ENCODE measurements at places on chromosomes 3 and 15. TPM values are rescaled to one million over a fixed set of nuclear protein-coding genes. Genes with fewer than 3 reads are reported as not detected.

GRCh38 chr3:116579840-116580239 is 129.7 kb upstream of the TUSC7 start:
- no peak for DNase-seq
- H3K36me3 ChIP-seq: no peaks in the 10 kb centered on the region
- no peak overlapping the region for H3K27ac ChIP-seq
- no peaks in the 10 kb centered on the region for H3K27me3 ChIP-seq
- no peaks in the 10 kb centered on the region for H3K4me1 ChIP-seq

GRCh38 chr15:69896606-69897005 is 201.1 kb downstream of the TLE3 start:
- H3K4me3 ChIP-seq: no peak overlapping the region
- H3K36me3 ChIP-seq: no peaks in the 10 kb centered on the region

- peaks cover 14% of the 10 kb centered on the region for H3K4me1 ChIP-seq
- peak; percentile 20 for DNase-seq
- no peaks in the 10 kb centered on the region for H3K27me3 ChIP-seq
- no peak overlapping the region for H3K4me3 ChIP-seq
- H3K36me3 ChIP-seq: no peaks in the 10 kb centered on the region
Measured at GRCh38 chr3:24490151-24490550, 4.5 kb downstream of the THRB start.

GRCh38 chr3:108001457-108001856 is 89.4 kb downstream of the CD47 start:
- peaks cover 10% of the 10 kb centered on the region for H3K4me1 ChIP-seq
- no peak overlapping the region for H3K27ac ChIP-seq
- no peak overlapping the region for H3K4me3 ChIP-seq
- H3K36me3 ChIP-seq: no peaks in the 10 kb centered on the region
- no peak for DNase-seq
- no peaks in the 10 kb centered on the region for H3K27me3 ChIP-seq

- no peak overlapping the region for H3K27ac ChIP-seq
- peaks cover 4% of the 10 kb centered on the region for H3K4me1 ChIP-seq
- no peaks in the 10 kb centered on the region for H3K27me3 ChIP-seq
- H3K36me3 ChIP-seq: no peaks in the 10 kb centered on the region
Measured at GRCh38 chr3:5035692-5036391, 56.6 kb downstream of the BHLHE40 start.

GRCh38 chr3:188801393-188801792 is 370.4 kb upstream of the TPRG1 start:
- no peak for DNase-seq
- no peaks in the 10 kb centered on the region for H3K4me1 ChIP-seq
- H3K27ac ChIP-seq: no peak overlapping the region
- H3K27me3 ChIP-seq: no peaks in the 10 kb centered on the region

- no peak overlapping the region for H3K4me3 ChIP-seq
- no peak overlapping the region for H3K27ac ChIP-seq
- H3K4me1 ChIP-seq: peaks cover 9% of the 10 kb centered on the region
- no peaks in the 10 kb centered on the region for H3K36me3 ChIP-seq
- no peaks in the 10 kb centered on the region for H3K27me3 ChIP-seq
Measured at GRCh38 chr15:99582508-99582960, 16.8 kb downstream of the MEF2A start.

- no peak overlapping the region for H3K4me3 ChIP-seq
- H3K27me3 ChIP-seq: no peaks in the 10 kb centered on the region
- no peak overlapping the region for H3K27ac ChIP-seq
- no peaks in the 10 kb centered on the region for H3K4me1 ChIP-seq
- no peak for DNase-seq
- H3K36me3 ChIP-seq: no peaks in the 10 kb centered on the region
Measured at GRCh38 chr3:33363113-33363800, 76.9 kb downstream of the UBP1 start.

DNA sequence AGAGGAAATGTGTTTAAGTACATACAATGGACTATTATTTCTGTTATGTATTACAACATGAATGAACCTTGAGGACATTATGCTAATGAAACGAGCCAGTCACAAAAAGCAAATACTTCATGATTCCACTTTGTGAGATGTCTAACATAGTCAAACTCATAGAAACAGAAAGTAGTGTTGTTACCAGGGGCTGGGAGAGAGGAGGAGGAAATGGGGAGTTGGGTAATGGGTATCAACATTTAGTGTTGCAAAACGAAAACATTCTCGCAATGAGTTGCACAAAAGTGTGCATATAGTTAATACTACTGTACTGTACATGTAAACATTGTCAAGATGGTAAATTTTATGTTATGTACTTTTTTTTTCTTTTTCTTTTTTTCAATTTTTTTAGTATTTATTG is 194.3 kb downstream of the IL5RA start:
- no peaks in the 10 kb centered on the region for H3K27me3 ChIP-seq
- no peak overlapping the region for H3K4me3 ChIP-seq
- no peaks in the 10 kb centered on the region for H3K36me3 ChIP-seq
- no peaks in the 10 kb centered on the region for H3K4me1 ChIP-seq

- no peaks in the 10 kb centered on the region for H3K36me3 ChIP-seq
- no peaks in the 10 kb centered on the region for H3K4me1 ChIP-seq
- H3K27me3 ChIP-seq: no peaks in the 10 kb centered on the region
- no peak for DNase-seq
- no peak overlapping the region for H3K4me3 ChIP-seq
Measured at GRCh38 chr3:63523100-63523499, 129.4 kb upstream of the SNTN start.

Gene CIB2
- polyA plus RNA-seq: 27.6 TPM

GRCh38 chr15:77282333-77282732 is 137.6 kb downstream of the PEAK1 start:
- no peaks in the 10 kb centered on the region for H3K27me3 ChIP-seq
- H3K4me1 ChIP-seq: no peaks in the 10 kb centered on the region
- no peak overlapping the region for H3K4me3 ChIP-seq
- no peak overlapping the region for H3K27ac ChIP-seq
- no peaks in the 10 kb centered on the region for H3K36me3 ChIP-seq
- peak; percentile 36 for DNase-seq

Gene TRPM1
- polyA plus RNA-seq: not detected

Gene PRR20G
- not detected for polyA plus RNA-seq

DNA sequence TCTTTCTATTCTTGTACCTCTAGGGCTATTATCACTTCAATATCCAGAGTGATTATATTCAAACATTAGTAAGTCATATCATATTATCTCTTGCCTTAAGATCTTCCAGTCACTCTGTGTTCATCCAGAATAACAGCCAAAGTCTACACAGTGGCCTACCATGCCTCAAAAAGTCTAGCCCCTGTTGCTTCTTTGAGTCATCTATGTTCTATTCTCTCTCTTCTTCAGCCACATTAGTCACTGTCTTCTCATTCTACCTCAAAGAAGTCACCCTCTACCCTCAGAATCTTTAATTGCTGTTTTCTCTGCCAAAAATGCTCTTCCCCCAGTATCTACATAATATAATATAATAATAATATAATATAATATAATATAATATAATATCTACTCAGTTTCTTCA is 356.0 kb downstream of the NLGN1 start:
- H3K4me1 ChIP-seq: no peaks in the 10 kb centered on the region
- H3K36me3 ChIP-seq: no peaks in the 10 kb centered on the region
- H3K4me3 ChIP-seq: no peak overlapping the region
- no peak overlapping the region for H3K27ac ChIP-seq
- DNase-seq: no peak
- no peaks in the 10 kb centered on the region for H3K27me3 ChIP-seq

Gene ELP6
- polyA plus RNA-seq: 51.7 TPM

GRCh38 chr3:4595710-4596113 is 102.6 kb downstream of the ITPR1 start:
- no peak overlapping the region for H3K27ac ChIP-seq
- H3K4me3 ChIP-seq: no peak overlapping the region
- no peak for DNase-seq

DNA sequence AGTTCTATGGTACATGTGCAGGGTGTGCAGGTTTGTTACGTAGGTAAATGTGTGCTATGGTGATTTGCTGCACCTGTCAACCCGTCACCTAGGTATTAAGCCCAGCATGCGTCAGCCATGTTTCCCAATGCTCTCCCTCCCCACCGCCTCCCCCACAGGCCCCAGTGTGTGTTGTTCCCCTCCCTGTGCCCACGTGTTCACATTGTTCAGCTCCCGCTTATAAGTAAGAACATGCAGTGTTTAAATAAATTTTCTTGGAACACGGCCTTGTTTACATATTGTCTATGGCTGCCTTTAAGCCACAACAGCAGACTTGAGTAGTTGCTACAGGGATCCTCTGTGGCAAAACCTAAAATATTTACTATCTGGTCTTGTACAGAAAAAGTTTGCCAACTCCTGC is 41.3 kb upstream of the CORO2B start:
- H3K27me3 ChIP-seq: no peaks in the 10 kb centered on the region
- H3K4me3 ChIP-seq: no peak overlapping the region
- DNase-seq: no peak
- H3K4me1 ChIP-seq: peaks cover 4% of the 10 kb centered on the region

Gene MESP2
- 0.57 TPM for polyA plus RNA-seq

DNA sequence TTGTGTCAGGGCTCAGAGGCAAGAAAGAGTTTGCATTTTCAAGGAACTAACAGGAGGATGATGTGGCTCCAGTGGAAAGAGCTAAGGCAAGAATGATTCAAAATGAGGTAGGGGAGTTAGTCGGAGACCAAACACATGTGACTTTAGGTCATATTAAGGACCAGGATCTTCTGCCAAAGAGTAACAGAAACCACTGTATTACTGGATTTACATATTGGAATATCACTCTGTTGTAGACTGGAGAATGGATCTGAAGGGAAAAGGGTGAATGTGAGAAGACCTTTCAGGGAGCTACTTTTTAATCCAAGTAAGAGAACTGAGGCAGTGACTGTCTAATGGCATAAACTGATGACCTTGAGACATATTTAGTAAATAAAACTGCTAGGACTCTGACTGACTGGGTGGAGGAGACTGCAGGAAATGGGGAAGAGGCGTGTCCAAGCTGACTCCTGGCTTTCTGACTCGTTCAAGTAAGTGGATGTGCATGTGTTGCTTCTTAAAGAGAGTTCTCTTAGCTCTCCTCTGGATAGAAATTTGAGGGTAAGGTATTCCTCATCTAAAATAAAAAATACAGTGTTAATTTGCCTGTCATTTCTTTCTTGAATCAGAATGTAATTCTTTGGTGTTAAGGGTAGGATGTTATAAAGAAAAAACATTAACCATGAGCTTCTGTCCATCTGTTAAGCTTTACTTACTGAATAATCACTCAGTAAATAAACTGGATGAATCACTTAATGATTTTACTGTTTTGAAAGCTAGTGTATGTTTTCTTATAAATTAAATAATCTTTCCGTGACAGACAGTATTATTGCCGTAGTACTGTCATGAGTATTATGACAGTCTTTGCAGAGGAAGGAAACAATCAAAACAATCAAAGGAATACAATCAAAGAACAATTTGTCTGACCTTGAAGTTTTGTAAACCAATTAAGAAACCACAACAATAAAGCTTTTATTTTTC is 58.3 kb upstream of the CFAP20DC start:
- no peak for DNase-seq
- H3K27ac ChIP-seq: no peak overlapping the region
- H3K4me3 ChIP-seq: no peak overlapping the region

Gene GCHFR
- polyA plus RNA-seq: 23.6 TPM
